AG04449 (cell line): ENCODE measurements at places on chromosomes 13 and 19.

DNA sequence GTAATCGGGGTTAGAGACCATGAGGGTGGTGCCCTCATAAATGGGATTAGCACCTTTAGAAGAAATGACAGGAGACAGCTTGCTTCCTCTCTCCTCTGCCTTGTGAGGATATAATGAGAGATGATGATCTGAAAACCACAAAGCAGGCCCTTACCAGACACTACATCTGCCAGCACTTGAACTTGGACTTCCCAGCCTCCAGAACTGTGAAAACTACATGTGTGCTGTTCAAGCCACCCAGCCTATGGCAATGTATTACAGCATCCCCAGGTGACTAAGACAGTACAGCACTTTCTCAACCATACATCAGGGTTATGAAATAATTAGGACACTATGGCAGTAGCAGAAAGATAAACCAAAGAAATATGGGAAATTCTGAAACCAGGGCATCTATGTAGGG, 7.4 kb downstream of the ZNF564 start:
- DNase-seq, result no peak

DNA sequence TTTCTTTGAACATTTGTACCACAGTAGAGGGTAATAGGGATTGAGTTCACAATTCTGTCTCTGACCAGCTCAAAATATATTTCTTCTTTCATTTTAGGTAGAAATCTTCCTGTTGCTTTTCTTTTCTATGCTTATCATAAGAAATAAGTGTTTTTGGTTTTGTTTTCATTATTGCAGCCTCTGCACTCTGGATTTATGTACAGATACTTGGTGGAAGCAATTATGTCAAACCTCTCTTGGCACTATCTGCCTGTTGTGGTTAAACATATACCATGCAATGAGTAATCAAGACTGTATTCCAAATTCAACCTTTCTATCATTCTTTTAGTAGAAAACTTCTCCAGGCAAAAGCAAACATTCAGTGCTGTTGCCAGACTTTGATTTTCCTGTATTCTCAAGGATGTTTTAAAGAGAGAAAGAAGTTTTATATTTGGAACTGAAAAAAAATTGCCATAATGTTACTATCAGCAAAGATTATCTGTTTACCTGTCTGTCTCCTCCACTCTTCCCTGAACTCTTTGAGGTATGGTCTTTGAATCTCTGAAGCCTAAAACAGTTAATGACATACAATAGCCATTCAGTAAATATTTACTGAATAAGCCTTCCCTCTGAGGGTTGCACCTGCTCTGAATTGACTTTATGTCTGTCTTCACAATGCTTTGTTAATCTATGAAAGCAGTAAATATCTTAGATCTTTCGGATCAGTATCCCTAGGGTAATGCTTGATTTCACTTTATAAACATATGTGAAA, 612.5 kb upstream of the PRR20A start:
- no peak for DNase-seq

- no peak for DNase-seq
These were observed 53.9 kb upstream of the KLHL1 start for GRCh38 chr13:70162141-70162540.

DNA sequence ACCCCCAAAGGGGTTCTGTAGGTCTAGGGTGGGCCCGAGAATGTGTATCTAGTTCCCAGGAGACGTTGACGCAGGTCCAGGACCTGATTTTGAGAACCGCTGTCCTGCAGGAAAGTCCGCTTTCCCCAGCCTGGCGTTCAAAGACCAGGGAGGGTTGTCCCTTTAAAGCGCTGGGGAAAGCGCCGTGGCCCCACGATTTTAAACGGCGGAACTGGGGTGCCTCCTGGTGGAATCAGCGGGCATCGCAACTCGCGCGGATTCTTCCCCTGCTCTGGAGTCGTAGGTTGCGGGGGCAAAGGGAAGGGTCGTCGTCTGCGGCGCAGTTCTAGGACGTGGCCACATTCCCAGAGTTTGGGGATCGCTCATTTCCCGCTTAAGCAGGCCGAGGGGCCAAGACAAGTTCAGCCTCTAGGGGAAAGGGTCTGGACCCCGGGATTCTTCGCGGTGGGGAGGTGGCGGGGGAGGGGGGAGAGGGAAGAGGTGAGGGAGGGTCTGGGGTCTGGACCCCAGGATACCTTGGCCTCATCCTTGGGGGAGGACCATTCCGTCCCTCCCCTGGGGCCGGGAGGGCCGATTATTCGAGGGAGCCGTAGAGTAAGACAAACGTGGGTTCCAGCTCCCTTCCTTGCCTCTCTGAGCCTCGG, 7.7 kb downstream of the PNMA8B start:
- no peak for DNase-seq

- DNase-seq, result peak; percentile 54
These were observed 36.0 kb downstream of the MBNL2 start for GRCh38 chr13:97257800-97258799.

DNA sequence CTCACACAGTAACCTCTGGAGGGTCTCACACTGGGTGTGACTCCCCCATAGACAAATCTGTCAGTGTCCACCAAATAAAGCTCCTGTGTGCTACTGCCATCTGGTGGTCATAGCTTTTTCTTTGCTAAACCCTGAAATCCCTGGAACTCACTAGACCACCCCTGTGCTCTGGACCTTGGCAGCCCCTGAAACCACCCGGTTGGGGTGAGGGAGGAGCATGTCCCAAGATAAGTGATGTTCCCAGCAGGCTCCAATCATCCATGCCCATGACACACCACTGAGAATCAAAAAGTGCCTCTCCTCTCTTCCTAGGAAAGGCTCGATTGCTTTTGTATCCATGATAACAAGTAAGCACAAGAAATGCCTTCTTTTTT, 6.5 kb upstream of the HSD17B14 start:
- no peak for DNase-seq

- DNase-seq, result no peak
These were observed 14.0 kb upstream of the NAA16 start for GRCh38 chr13:41296879-41297646.

DNA sequence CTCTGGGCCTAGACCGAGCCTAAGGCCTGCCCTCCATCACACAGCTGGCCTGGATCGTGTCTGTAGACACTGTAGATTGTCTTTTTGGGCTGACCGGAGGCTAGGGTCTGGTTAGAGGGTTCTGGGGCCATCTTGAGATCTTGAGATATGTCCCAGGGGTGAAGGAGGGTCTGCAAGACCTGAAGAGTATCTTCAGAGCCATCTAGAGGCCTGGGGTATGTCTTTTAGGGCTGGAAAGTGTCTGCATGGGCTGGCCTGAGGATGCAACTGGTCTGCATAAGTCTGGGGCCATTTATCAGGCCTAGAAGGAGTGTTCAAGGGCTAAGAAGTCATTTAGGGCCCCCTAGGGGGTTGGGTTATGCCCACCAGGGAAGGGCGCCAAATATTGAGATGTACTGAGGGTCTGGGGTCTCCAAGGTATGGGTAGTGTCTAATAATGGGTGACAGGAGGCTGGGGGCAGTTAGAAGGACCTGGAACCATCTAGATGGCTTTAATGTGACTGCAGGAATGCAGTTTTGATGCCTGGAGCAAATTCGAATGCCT, 555 bp downstream of the SCAF1 start:
- no peak for DNase-seq

DNA sequence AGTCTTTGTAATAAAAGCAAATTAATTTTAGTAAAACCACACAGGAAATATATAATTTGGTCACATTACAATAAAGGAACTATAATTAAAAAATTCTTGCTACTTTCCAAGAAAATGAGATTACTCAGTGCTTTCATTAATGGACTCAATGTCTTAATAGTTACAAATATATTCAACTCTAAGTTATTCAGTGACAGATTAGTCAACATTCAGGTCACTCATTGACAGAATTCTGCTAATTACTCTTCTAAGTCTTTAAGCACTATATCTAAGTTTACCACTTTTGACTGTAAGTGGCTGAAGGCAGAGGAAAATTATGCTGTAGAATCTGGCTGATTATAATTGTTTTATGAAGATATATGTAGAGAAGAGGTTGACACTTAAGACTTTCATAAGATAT, 1365.0 kb downstream of the EFNB2 start:
- DNase-seq, result no peak

- DNase-seq, result no peak
These were observed 73.2 kb upstream of the MCF2L start for GRCh38 chr13:112895521-112896465.

GRCh38 chr13:96851856-96852445, 142.3 kb downstream of the OXGR1 start:
- no peak for DNase-seq

GRCh38 chr13:113457510-113457909, 4.2 kb upstream of the ADPRHL1 start:
- DNase-seq, result no peak

DNA sequence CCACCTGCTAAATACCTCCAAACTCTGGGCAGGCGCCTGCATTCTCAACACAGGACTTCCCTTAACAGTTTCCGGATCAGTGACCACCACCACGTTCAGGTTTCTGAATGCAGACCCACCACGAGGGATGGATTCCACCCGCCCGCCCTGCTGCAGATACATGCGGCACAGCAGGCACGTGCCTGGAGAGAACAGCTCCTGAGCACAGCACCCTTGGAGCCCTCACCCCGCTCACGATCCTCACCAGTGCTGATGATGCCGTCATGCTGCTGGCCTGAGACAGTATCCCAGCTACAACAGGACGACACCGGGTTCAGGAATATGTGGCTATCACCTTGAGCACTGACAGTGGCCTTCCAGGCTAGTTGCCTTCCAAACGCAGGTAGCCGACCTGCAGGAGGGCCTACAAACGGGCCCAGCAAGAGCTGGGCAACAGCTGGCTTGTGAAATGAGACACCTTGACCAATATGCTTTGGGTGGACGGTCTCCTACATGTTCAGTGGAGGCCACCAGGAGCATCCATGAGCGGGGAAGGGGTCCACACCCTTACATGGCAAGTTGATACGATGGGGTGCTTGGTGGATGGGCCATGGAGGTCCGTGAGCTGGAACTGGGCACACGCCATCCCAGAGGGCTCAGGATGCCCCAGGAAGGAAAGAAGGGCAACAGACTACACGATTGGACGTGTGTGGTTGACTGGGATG, 9.9 kb upstream of the QTRT1 start:
- no peak for DNase-seq

DNA sequence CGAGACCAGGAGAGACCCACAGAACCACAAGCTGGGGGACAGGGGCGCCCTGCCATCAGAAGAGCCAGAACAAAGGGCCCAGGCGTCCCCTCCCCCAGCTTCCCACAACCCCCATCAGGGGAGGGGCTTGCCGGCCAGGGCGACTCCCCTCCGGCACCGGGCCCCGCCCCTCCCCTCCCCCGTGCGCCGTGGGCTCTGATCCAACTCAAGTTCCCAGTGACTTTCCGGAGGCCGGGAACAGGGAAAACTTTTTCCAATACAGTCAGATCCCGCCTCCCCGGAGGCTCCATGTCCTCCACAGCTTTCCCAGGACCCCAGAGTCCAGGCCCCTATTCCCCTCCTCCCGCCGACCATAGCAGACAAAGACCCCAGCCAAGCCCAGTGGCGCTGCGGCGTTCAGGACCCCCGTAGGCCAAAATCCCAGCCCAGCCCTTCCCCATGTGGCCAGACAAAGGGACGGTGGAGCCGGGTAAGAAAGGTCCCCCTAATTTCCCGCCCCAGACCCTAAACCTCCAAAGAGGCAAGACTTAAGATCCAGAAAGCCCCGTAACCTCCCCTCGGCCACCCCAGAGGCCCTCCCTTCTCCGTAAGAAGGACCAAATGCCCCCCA, 673 bp downstream of the TEAD2 start:
- DNase-seq, result peak; percentile 26

GRCh38 chr19:47649588-47649987, 40.7 kb downstream of the BICRA start:
- DNase-seq, result no peak

- no peak for DNase-seq
These were observed 275.4 kb upstream of the OBI1 start for GRCh38 chr13:78934336-78934735.

GRCh38 chr13:26325876-26326275, 71.9 kb downstream of the CDK8 start:
- DNase-seq, result no peak

DNA sequence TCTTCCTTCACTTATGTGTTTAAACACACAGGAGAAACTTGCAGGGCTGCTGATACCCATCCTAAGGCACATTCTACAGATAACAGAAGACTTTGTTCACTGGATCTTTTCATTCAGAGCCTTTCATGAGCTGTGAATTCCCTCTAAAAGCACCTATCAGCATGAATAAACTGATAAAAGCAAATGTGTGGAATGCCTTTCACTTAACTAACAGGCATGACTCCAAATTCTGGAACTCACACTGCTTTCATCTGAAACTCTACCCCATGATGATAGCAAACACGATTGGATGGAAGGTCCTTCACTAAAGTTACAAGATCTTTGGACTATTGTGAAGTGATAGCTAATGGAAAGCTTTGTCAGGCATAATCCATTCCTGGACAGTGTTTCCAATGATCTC, 457.3 kb downstream of the EFNB2 start:
- DNase-seq, result no peak

DNA sequence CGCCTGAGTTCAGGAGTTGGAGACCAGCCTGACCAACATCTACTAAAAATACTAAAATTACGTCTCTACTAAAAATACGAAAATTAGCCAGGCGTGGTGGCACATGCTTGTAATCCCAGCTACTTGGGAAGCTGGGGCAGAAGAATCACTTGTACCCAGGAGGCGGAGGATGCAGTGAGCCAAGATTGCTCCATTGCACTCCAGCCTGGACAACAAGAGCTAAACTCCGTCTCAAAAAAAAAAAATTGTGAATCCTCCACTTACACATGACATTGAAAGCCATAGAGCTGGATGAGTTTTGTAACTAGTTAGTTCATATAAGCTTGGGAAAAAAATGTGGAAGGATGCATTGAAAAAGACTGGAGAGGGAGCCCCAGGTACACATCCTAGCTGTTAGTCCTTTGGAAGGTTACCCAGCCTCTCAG, 452 bp upstream of the PSMD8 start:
- DNase-seq, result no peak
